ENCODE measurements at places on chromosomes 2 and 18.
A peak's percentile ranks its signal among the peaks of the same experiment; 100 is the strongest.

DNA sequence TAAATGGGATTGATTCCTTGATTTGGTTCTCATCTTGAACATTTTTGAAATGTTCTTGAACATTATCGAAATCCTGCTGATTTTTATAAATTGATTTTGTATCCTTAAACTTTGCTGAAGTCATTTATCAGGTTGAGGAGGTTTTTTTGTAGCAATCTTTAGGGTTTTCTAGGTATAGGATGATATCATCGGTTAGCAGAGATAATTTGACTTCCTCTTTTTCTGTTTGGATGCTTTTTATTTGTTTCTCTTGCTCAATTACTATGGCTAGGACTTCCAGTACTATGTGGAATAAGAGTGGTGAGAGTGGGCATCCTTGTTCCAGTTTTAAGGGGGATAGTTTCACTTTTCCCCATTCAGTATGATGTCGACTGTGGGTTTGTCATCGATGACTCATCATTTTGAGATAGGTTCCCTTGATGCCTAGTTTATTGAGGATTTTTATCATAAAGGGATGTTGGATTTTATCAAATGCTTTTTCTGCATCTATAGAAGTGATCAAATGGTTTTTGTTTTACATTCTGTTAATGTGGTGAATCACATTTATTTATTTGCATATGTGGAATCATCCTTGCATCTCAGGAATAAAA is 201.5 kb upstream of the ZSWIM2 start:
- no peak for DNase-seq

DNA sequence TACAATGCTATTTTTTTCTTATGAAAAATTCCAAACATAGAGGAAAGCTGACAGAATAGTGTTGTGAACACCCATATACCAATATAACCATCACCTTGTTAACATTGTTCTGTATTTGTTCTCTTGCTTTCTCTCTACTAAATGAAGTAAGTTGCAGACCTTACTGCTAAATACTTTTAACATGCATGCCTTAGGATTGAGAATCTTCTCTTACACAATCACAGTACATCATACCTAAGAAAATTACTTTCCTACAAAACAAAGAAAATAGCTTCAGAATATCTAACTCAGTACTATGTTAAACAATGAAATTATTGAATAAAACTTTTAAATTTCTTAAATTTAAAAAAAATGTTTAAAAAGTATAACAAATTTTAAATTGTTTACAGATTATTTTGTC is 136.5 kb downstream of the UBR3 start:
- no peak for DNase-seq

DNA sequence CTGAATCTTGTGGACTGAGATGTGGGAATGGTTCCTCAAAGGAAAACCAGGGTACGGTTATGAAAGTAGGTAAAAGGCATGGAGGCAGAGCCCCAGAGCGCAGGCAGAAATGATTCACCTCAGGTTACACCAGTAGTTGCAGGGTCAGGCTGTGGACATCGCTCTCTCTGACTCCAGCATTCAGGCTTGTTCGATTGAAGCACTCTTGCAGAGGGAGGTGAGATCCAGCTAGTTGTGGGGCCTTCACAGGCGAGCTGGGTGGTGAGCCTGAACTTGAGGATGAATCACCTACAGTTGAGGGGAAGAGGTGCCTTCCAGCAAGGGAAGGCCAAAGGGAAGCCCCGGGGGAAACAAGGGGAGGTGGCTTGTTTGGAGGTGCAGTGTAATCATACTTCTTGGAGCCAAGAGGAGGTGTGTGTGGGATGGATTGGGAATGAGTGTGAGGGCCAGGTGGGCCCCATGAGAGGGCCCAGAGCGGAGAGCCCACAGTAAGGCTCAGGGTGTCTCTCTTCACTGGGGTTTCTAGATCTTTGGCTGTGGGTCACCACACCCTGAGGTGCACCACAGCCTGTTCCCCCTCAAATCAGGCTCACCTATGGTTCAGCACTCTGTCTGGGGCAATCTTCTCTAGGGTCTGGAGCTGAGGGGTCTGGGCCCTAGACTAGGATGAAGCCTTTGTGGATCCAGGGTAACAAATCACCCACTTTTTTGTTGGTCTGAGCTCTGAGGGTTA is 48.5 kb upstream of the MCFD2 start:
- DNase-seq, result no peak

GRCh38 chr2:179336782-179337534 is 72.3 kb upstream of the SESTD1 start:
- DNase-seq, result no peak

DNA sequence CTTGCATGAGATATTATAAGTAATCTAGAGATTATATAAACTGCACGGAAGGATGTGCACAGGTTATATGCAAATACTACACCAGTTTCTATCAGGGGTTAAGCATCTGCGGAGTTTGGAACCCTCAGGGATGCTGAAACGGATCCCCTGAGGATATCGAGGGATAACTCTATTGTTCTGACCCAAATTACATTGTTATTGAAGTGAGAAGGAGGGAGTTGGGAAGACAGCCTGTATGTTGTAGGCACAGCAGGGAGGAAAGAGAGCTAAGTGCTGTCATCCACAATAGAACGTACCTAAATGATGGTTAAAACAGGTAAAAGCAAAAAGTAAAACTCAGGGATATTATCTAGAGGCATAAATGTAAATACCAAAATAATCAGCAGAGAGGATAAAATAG is 44.6 kb upstream of the SMAD2 start:
- no peak for DNase-seq

DNA sequence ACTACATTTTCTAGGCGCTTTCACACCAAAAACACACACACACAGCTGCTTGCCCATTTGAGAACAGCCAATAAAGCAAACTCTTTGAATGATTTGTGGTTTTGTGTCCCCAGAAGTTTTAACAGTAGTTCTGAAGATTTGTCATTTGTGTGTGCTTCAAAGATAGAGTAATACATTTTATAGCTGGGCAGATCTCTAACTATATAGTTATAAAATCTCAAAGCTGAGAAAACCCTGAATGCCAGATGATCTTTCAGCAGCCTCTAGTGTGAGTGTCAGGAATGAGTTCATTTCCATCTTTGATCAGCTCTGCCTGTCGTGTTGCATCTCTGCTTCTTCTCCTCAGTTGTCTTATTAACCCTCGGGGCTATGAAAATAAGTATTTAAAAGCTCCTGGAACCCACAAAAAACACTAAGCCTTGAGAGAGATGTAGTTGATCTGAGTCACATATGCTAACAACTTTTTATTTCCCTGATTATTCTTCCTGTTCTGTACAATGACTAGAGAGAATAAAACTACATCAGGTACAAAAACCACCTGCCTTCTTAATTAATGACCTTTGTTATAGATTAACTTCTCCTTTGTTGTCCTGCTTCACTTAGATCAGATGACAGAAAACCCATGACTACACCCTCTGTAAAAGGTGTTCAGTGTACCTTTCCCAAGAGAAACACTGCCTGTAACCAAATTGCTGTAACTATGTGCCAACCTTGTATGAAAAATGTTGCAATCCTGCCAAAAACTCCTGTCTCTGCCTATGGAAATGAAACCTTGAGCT is 30.0 kb upstream of the SLC3A1 start:
- no peak for DNase-seq

- DNase-seq, result peak; percentile 17
These were observed 214.5 kb downstream of the TMEM182 start for GRCh38 chr2:102975996-102976975.

DNA sequence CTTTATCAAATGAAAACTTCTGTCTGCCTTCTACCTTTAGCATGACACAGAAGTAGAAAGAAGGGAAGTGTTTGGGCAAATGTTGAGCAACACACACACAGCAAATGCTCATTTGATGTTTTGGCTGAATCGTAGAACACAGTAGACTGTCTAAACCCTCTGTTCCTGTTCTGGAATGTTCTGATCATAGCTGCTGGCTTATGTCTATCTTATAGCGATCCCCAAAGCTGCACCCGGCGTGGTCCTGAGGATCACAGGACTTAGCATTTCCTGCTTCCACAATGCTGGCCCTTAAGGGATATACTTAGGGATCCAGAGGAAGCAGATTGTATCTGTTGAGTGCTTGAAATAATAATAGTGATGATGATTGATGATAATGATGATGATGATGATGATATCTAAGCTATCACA is 15.2 kb downstream of the GNLY start:
- DNase-seq, result no peak

GRCh38 chr2:13193075-13193474 is 476.3 kb downstream of the TRIB2 start:
- DNase-seq, result no peak

DNA sequence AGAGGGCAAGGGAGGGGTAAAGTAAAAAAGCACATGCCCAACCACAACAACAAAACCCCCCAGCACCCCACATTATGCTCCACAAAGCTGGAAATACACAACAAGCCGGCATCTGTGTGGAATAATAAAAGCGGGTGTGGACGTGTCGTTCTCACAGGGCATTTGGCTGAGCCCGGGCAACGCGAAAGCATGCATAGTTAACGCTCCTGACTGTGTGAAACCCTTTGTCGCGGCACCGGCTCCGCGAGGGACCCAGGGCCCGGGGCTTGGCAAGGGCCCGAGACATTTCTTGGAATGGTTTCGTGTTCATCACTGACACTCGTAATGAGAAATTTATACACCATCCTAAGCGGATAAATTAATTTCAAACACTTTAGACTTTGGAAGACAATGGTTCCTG is 165.6 kb downstream of the INHBB start:
- no peak for DNase-seq

Measured in NK-92 treated with Interleukin-12 subunit alpha and Interleukin-12 subunit beta, amount 100 ng/mL, for 24 hours (cell line).